ENCODE measurements at places on chromosomes 2 and 18.
A peak's percentile ranks its signal among the peaks of the same experiment; 100 is the strongest.

GRCh38 chr2:218221000-218221399, 4.0 kb downstream of the ARPC2 start:
- no peak for DNase-seq

DNA sequence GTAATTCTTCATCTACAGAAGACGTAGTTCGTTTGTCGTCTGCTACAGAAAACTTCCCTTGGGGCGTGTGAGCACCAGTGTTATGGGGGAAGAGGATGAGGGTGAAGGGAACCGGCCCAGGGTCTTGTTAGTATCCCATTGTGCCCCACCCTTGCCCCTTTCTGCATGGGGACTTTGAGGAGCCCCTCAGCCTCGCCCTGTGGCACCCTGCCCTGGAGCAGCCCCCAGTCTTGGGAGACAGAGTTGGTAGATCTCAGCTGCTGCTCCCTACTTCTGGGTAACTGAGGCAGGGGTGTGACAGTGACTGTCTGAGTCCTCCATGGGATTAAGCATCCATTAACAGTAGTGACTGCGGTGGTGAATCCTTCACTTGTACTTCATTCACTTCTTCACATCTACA, 50.1 kb downstream of the RNF144A start:
- DNase-seq: no peak

DNA sequence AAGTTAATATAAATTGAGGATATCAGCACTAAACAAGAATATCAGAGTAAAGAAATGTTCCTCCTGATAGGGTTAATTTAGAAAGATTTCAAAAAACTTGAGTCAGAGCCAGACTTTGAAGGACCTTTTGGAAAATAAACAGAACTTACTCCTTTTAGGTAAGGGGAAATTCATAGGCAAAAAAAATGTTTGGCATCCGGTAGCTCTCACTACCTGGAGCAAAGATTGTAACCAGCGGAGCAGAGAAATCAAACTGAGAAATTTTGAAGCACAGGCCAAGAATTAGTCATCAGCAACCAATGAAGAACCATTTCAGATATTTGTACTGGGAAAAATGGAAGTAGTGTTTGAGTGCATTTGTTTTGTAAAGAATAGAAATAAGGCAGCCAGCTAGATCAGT, 113.0 kb downstream of the ICA1L start:
- DNase-seq: no peak

- no peak for DNase-seq
Observed at GRCh38 chr2:71466301-71467179, 13.2 kb downstream of the DYSF start.

- DNase-seq: no peak
Observed at GRCh38 chr2:54122939-54123338, 7.5 kb downstream of the ACYP2 start.

DNA sequence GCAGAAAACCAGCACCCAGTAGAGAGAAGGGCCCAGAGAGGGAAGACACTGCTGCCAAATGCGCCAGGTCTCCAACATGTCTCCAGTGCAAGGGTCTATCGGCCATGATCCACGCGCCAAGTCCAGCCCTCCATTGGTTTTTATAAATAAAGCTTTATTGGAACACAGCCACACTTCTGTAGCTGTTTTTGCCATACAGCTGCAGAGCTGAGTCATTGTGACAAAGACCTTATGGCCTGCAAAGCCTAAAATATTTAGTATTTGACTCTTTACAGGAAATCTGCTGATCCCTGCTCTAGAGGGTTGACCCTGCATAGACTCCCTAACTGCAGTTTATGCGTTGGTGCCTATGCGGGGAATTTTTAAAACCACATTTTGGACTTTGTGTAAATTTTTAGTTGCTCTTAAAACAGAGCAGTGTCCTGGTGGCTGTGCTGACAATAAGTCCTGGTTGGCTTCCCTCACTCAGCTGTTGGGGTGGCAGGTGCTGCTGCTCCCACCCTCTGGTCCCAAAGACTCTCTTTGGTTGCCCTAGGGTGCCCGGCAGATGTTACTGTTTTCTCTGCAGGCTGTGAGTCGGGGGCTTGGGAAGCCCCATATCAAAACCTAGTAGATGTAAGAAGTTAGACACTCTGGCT, 154.9 kb downstream of the CTIF start:
- DNase-seq: no peak

DNA sequence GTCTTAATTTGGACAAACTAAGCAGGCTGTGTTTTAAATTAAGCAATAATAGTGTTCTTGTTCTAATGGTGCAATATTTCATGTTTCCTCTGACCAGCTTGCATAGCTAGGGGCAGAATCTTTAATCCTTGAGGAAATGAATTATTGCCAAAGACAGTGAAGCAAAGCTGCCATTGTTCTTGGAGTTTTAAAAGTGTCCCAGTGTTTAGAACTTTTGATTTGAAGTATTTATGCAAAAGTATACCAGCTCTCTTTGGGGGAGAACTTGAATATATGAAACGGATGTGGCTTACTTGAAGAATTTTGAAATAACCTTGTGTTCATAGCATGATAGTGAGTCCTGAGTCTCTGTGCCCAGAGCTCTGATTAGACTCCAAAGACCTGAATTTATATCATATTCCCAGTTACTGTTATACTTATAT, 33.4 kb downstream of the ITGA6 start:
- no peak for DNase-seq

- DNase-seq: no peak
Observed at GRCh38 chr2:186751790-186752189, 57.9 kb downstream of the FAM171B start.

DNA sequence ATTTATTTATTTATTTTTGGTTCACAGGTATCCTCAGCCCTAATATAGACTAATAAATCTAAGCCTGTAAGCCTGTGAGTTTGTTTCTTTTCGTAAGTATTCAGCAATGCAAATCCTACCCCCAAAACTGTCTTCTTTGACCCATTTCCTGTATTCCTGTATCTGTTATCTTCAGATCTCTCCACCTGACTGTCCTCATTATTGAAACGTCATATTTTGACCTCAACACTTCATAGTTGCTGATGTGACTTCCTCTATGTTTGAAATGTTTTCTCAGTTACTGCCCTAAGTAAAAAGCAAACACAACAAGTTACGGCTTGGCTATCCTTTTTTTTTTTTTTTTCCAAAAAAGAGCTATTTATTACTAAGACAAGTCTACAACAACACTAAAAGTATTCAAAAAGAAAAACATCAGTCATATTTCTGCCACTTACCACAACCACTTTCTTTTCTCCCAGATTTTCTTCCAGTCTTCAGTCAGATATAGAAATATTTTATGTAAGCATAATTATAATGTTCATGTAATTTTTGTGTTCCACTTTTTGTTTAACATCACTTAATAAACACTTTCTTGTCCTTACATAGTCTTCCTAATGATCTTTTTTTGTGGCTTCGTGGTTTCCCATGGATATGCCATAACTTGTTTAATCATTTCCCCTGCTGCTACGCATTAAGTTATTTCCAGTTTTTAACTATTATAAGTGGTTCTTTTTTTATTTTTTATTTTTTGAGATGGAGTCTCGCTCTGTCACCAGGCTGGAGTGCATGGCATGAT, 45.0 kb upstream of the EML4 start:
- no peak for DNase-seq

DNA sequence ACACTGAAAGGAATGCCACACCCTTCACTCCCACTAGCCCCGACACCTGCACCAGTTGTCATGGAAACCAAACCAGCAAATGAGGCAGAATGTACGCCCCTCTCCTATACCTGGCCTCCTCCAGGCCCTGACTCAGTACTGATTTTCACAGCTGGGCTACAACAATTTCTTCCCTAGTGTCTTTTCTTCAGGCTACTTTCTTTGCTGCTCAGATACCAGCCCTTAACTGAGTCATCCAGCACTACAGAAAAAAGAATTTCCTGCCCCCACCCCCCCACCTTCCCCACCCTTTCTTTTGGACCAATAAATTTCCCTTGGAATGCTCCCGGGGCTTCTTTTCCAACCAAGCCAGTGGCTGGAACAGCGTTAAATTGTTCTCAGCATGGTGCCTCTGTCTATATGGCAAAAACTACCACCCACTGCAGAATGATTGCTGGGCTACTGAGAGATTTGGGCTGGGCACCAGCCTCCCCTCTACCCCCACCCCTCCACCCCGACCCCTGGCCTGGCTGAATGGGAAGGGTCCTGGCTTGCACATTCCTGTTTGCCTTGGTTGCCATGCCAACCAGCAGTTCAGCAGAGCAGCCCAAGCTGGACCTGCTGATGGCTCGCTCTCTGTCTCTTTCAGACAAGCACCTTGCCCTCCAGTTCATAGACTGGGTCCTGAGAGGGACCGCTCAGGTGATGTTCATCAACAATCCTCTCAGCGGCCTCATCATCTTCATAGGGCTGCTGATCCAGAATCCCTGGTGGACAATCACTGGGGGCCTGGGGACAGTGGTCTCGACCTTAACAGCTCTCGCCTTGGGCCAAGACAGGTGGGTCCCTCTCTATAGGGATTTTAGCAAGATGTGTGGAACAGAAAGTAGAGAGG, 11.3 kb downstream of the SLC14A2 start:
- DNase-seq: no peak

- no peak for DNase-seq
Observed at GRCh38 chr2:231917280-231918066, 8.7 kb downstream of the NPPC start.

- DNase-seq: no peak
Observed at GRCh38 chr2:197675711-197676188, 363 bp upstream of the RFTN2 start.

GRCh38 chr2:3492951-3493614, 26.2 kb downstream of the ADI1 start:
- DNase-seq: no peak

GRCh38 chr2:217703999-217704398, 298.8 kb downstream of the TNS1 start:
- DNase-seq: no peak

DNA sequence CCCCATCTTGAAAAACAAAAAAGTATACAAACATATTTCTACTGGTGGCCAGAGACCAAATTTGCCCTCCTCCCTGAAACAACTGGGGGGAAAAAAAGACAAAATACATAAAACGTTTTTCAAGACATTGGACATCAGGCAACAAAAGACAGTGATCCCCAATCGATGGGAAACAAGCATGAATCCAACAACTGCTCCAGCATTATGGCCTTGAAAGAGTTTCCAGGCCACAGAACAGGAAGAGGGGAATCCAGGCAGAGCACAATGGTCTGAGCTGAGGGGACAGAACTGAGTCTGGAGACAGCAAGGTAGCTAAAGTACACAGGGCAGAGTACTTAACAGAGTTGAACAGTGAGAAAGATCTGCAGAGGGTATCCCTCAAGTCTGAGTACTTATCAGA, 4.4 kb downstream of the CCDC88A start:
- no peak for DNase-seq

DNA sequence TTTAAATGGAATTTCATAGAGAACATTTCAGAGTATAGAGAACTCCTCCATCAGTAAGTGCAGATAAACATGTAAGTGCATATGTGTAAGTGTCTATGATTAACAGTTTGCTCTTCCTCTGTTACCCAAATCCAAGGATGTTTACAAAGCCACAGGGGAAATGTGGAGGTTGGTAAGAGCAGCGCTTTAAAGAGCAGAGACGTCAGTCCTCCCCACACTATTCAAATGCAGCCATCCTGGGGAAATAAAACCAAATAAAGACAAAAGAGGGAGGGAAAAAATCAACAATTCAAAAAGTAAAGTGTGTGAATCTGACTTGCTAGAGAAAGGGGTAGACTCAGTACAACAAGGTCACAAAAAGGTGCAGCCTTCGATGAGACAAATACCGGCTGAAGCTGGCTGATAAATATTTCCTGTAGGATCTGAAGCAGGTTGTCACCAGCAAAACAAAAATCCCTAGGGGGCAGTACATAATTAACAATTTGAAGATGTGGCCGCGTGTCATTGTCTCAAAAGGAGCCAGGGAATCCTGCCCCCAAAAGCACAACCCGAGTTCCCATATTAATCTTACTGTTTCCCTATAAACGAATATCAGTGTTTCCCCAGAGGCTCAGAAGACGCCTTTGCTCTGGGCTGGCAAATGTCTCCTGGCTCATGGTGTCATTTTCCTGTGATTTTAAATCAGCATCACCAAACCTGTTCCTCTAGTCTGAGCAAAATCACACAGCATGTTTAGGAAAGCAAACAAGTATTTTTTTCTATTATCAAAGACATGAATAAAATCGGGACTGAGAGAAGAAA, 216.5 kb downstream of the CDCA7 start:
- no peak for DNase-seq

- DNase-seq: no peak
Observed at GRCh38 chr2:226795281-226796011, 4.2 kb downstream of the IRS1 start.

DNA sequence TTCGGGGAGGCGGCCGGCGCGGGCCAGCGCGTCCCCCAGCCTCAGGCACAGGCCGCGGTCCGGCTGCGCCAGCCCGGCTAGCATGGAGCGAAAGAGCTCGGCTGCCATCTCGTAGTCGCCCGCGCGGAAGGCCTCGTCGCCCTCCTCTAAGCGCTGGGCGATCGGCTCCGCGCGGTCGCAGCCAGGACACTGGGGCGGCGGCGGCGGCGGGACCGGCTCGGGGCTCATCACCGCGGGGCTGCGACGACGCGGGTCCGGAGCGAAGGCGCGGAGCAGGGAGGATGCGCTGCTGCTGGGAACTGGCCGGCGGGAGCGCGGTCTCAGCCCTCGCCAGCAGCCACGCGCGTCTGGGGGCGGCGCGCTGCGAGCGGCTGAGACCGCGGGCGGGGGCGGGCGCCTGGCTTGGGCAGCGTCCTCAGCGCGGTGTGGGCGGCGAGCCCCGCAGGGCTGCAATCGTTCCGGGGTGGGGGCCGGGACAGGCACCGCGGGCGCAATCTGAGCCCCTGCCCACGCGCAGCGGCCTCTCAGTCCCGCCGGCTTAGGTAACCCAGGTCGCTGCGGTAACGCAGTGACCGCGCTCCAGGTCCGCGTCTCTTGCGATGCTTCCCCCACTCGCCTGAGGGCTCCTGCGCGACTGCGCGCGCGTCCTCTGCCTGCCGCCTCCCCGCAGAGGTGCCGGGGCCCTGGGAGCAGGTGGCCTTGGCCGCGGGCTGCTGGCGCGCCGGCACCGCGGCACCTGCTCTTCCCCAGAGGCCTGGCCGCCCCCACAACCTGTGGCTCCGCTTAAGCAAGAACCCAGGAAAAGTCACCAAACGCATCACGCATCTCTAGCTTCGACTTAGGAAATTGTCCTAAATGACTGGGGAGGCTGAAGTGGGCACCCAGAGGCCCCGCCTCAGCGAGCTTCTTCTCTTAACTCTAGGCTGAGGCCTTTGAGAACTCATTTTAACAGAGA, at the start of gene LONRF2:
Gene LONRF2 (minus strand): TSS at position 636 of the 955 bp plus-strand sequence. CDS start 408 bp downstream, at position 228.
- DNase-seq: no peak

DNA sequence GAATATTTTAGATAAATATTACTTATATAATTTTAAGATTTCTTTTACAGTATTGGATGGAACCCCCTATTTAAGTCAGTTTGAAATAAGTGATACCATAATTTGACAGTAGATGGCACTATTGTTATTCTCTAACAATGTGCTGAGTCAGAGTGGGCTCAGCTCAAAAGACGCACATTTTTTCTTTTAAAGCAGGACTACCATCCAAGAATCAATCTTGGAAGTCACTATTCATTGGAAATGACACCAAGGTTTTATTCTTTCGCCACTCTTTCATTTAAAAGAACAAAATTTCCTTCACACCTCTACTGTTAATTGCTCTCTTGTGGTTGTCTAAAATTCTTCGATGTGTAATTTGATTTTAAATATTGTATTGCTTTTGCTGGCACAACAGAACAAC, 32.6 kb upstream of the SPAG16 start:
- no peak for DNase-seq

GRCh38 chr2:226423498-226423960, 376.1 kb downstream of the IRS1 start:
- DNase-seq: peak; percentile 1

GRCh38 chr2:12400543-12400942, 316.2 kb upstream of the TRIB2 start:
- DNase-seq: no peak

- DNase-seq: no peak
Observed at GRCh38 chr2:123434546-123435395, 590.3 kb upstream of the CNTNAP5 start.

All from activated naive CD8-positive, alpha-beta T cell treated with anti-CD3 and anti-CD28 coated beads, Interleukin-2, amount 50 U/mL, for 16 hours (primary cell).